ENCODE measurements at places on chromosomes 13 and 19. TPM values are rescaled to one million over a fixed set of nuclear protein-coding genes. Genes with fewer than 3 reads are reported as not detected.

STXBP2 gene
- total RNA-seq, result 20.1 TPM

UBA52 gene
- total RNA-seq, result 704 TPM

KLK13 gene
- 0.19 TPM for total RNA-seq

SBSN gene
- 22.7 TPM for total RNA-seq

CCNA1 gene
- 0.37 TPM for total RNA-seq

ACP7 gene
- total RNA-seq, result not detected

DNAJC3 gene
- total RNA-seq, result 51.9 TPM

MBD3L2 gene
- total RNA-seq, result not detected

Measured in cardiac ventricle fibroblast (primary cell).